ENCODE measurements at places on chromosomes 12 and 14. TPM values are rescaled to one million over a fixed set of nuclear protein-coding genes. Genes with fewer than 3 reads are reported as not detected.

INHBE gene
- total RNA-seq = 0.85 TPM

TAS2R42 gene
- total RNA-seq = not detected

SFSWAP gene
- 31.7 TPM for total RNA-seq

GZMH gene
- not detected for total RNA-seq

TEX22 gene
- total RNA-seq = 0.36 TPM

PGF gene
- 129 TPM for total RNA-seq

GLT1D1 gene
- not detected for total RNA-seq

CLEC1B gene
- not detected for total RNA-seq

FAM222A gene
- total RNA-seq = 0.16 TPM

CLEC7A gene
- not detected for total RNA-seq

TAS2R19 gene
- 9.6 TPM for total RNA-seq

RPL41 gene
- total RNA-seq = 982 TPM

HNF1A gene
- not detected for total RNA-seq

SLC10A1 gene
- total RNA-seq = not detected

SLC38A4 gene
- total RNA-seq = 11.0 TPM

NOVA1 gene
- total RNA-seq = 7.8 TPM

GPR68 gene
- total RNA-seq = 3.4 TPM
